ENCODE measurements at places on chromosomes 3 and 15.

GRCh38 chr15:25208735-25209134 is 230.1 kb downstream of the UBE3A start:
- no peak for DNase-seq

- DNase-seq, result no peak
Observed at GRCh38 chr3:162643245-162643644, 1146.6 kb downstream of the OTOL1 start.

DNA sequence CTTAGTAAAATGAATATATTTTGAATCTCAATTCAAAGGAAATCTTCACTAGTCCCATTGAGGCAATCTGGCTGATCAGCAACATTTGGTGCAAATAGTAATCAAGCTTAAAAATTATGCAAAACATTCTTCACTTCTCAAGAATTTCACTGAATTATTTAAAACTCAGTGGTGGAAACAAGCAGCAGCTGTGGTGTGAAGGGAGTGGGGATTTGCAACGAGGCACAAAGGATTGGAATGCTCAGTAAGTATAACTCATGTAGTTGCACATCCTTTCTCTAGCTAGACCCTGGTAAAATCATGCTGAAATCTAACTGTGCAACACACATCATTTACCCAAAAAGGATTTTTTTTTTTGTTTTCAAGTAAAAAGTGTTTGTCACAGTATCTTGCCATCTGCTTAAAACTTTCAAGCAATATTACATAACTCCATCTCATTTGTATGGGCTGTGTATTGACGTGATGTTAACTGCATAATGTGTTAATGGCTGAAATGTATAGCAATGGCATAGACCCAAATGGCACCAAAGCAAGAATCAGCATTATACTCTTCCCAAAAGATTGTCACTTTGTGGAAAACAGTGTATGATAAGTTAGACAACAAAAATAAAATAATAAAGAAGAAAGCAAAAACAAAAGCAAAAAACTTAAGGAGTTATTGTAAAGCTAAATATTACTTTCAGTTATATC is 816.6 kb downstream of the EPHA3 start:
- DNase-seq, result no peak

DNA sequence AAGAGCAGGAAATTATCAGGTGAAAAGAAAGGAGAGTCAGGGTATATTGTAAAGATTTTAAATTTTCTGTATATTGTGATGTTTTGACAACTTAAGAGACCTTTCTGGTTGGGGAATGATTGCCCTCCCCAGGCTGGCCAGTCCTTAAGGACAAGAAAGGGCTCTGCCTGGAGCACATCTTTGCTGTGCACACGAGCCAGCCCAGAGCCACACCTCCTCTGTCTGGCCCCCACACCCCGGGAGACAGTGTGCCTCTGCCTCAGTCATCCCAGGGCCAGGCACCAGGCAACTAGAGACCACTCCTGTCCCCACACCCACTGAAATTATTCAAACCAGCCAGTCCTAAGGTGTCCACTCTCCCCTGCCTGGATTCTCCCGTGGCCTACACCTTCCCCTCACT is 67.1 kb downstream of the KBTBD12 start:
- no peak for DNase-seq

GRCh38 chr15:92664178-92664900 is 8.8 kb upstream of the FAM174B start:
- DNase-seq, result no peak

DNA sequence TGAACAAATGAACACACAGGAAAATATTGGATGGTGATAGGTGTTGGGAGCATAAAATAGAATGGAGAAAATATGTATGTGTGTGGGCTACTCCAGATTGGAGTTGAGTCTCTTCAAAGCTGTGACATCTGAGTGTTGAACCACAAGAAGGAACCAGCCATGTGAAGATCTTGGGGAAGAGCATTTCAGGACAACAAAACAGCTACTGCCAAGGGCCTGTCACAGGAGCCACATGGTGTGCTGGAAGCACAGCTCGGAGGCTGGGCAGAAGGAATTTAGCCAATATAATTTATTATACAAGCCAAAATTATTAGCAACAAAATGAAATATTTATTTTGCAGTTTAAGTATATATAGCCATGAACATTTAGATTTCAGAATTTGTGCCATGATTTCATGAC is 108.3 kb upstream of the FGF7 start:
- no peak for DNase-seq

All from stimulated activated CD8-positive, alpha-beta memory T cell treated with anti-CD3 and anti-CD28 coated beads, Interleukin-7, amount 100 ng/mL, for 1 hour (primary cell).